Panc1 (cell line): ENCODE measurements at places on chromosomes 6 and 20.

DNA sequence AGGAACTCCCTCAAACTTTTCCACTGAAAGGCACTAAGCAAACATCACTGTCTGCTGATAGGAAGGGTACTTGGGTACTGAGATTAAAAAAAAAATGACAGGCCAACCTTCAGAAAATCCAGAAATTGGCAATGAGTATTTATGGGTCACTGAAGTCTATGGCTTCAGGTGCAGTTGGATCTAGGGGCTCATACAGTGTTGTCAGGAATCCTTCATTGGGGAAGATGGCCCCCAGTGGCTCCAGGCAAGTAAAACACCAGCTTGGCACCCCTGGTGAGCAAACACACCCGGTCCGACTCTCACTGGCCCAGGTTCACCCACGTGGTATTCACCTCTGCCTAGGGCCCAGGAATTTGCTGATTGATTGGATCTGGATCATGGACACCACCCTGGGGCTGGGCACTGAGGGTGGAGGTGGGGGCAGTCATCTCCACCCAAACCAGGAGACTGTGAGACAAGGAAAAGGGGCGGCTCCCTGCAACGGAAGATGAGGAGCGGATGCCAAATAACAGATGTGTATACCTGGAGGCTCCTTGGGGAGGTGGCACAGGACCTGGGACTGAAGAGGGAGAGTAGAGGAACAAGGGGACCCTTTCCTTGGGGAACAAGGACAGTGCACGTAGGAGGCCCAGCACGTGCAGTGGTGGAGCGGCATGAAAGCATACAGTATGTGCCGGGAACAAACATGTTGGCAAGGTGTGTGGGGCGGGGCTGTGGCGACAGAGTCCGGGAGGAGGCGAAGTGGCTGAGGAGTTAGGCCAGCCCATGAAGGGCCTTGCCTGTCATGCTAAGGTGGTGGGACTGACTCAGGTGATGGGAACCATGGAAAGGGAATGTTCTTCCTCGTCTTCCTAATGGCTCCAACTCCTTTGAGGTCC lies 4.7 kb downstream of the SLC2A10 start:
- no peak for DNase-seq

DNA sequence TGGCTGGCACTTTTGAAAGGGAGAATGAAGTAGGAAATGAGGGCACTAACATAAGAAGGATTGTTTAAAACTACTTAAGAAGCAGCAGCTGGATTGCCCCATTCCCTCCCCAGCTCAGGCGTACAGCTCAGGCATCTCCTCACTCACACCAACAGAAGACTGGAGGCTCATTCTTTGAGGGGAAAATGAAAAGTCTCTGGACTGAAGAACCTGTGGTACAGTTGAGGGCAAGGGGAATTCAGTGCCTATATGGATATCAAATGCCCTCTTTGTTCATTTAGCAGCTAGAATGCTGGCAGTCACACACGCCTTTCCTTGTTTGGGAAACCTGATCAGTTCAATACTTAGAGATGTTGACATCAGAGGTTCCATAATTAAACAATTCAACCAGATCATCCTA lies 502.1 kb upstream of the SOX4 start:
- DNase-seq = no peak

GRCh38 chr6:137832110-137832509 lies 34.9 kb upstream of the TNFAIP3 start:
- no peak for DNase-seq

DNA sequence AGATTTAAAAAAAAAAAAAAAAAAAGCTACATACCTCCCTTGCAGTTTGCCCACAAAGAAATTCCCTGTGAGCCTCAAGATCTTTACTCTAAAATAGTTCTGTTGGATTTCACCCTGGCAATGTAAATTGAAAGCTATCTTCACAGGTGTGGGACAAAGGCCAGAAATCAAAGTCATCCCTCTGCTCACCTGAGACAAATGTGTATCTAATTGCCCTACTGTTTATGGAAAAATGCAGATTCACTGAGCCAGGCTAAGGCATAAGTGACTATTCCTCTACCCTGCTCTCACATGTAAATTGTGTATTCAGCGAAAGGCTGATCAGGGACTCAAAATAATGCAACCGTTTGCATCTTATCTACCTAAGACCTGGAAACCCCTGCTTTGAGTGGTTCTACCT lies 98.5 kb upstream of the SHLD1 start:
- DNase-seq = no peak

DNA sequence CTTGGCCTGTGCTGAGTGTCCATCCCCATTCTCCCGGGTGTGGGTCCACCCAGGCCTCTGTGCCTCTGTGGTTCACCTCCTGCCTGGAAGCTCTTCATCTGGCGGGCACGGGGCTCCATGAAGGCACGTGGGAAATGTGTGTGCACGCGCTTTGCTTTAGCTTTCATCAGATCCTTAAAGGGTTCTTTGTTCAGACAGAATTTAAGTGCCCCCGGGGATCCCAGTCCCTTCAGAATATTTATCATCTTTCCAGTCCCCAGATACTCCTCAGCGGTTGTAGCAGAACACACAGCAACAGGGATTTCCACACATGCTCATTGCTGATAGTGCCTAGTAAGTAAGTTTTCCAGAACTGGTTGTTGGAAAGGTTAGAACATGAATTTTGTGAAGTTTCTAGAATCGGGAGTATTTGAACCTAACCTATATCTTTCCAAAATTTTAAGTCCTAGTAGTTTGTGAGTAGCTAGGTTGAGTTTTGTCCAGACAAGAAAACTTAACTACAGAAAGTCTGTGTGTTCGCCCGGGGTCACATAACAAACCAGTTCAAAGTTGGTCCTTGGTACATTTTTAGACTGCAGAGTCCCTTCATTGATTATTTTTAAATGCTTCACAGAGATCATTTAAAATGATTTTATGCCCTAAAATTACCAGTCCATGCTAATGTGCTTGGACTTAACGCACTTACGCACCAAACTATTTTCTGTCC lies 67.7 kb downstream of the RPP40 start:
- DNase-seq = no peak

DNA sequence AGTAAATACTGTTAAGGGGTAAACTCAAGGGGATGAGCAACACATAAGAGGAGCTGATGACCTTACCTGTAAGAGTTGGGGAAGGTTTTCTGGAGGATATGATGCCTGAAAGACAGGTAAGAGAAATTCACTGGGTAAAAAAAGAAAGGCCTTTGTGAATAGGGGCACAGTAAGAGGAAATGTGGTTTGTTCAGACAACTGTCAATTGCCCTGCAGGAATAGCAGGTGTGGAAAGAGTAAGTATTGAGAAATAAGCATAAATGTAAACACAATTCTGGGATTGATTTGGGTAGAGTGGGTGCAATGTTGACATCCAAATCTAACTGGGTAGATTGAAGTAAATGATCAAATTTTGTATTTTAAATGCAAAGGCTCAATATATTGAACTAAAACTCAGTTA lies 670.0 kb downstream of the DHX35 start:
- DNase-seq = no peak

DNA sequence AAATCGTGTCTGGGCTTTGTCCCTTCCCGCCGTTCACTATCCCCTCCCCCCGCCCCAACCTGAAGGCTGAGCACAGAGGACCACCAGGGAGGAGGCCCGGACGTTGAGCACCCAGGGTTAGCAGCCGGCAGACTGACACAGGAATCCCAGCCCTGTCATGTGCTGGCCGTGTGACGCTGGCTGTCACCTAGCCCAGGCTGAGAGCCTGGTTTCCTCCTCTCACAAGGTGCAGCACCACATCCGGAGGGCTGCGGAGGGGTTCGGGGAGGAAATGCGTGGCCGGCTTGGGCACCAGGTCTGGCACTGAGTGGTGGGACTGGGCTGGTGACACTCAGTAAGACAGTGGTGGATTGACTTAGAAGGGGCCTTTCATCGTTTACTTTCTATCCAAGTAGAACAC lies 4.6 kb upstream of the LSM14B start:
- DNase-seq = no peak

GRCh38 chr6:43850314-43851203 lies 80.5 kb downstream of the VEGFA start:
- no peak for DNase-seq

- no peak for DNase-seq
These were observed 303.6 kb upstream of the FERMT1 start for GRCh38 chr20:6426287-6426891.

GRCh38 chr6:408599-409102 lies 17.1 kb downstream of the IRF4 start:
- DNase-seq = no peak

DNA sequence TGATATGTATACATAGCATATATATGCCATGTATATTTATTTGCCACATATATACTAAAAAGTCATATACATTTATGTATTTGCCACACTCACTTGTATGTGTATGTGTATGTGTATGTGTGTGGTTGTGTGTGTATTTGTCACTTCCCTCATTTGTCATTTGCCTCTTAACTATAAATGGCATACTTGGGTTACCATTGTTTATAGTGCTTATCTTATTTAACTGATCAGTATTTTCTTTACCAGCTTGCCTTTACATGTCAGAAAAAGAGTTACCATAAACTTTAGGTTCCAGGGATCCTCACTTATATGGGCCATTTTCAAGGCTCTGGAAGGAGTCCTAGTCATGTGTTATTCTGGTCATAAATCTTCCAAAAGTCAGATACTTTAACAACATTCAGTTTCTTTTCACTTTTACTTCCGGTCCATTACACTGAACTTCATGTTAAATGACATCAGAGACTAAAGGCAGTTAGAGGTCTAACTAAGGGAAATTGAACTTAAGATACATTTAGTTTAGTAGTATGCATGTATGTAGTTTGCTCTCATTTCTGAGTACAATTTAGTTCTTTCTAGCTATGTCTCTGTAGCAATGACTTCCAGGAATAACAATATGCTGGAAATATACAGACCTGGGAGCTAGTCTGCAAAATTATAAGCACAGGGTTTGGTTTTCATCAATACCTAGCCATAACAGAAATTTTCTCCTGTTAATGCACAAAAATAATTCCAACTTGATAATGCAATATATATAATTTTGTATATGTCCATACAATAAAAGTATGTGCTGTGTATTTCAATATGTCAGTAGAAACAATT lies 33.7 kb upstream of the HIVEP1 start:
- DNase-seq = no peak

GRCh38 chr6:166258854-166259276 lies 49.3 kb downstream of the PRR18 start:
- DNase-seq = no peak

DNA sequence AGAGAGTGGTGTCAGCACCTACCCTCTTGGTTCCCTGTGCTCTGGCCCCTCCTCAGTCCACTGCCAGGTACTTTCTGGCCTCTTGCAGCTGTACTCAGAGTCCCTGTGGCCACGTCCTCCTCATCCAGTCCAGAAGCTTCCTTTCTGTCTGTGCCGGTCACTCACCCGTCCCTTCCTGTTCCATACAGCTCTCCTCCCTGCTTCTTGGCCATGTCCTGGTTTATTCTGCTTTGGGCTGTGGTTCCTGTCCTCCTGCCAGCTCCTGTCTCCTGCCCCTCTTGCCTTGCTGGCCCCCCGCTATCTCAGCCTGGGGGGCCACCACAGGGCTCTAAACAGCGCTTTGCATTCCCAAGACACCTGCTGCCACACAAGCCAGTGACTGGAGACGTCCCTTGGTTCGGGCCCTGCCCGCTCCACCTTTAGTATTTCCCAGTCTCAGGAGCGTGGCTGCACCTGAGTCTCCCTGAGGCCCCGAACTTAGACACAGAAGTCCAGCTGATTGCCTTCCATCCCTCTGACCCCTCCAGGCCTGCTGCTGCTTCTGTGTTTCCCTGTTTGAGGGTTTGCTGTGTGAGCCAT lies 15.5 kb upstream of the RBM38 start:
- no peak for DNase-seq

GRCh38 chr6:31399589-31400466 lies 3.6 kb upstream of the MICA start:
- peak; percentile 75 for DNase-seq

DNA sequence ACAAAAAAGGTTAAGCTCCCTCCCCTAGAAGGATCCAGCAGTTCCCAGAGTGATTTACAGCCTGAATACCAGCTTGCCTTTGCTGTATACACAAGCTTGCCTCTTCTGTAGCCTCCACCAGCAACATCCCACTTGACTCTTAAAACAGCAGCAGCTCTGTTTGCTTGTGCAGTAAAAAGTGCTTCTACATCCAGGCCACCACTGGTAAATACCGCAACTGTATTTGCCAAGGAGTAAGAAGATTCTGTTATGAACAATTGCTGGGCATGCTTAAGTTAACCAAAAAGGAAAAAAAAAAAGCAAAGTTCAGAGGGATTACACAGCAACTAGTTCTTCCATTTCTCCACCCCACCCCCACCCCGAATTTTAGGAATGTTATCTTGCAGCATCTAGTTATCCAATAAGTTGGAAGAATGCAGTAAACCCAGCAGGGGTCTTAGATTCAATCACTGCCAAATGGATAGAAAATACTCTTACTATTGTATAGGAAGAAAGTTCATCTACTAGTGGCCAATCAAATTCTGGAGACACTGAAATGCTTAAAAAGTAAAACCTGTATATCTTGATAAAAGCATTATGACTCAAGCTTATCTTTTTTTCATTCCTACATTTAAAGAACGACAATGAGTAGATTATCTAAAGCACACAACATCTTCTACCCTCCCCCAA lies 4.8 kb downstream of the SALL4 start:
- DNase-seq = no peak

DNA sequence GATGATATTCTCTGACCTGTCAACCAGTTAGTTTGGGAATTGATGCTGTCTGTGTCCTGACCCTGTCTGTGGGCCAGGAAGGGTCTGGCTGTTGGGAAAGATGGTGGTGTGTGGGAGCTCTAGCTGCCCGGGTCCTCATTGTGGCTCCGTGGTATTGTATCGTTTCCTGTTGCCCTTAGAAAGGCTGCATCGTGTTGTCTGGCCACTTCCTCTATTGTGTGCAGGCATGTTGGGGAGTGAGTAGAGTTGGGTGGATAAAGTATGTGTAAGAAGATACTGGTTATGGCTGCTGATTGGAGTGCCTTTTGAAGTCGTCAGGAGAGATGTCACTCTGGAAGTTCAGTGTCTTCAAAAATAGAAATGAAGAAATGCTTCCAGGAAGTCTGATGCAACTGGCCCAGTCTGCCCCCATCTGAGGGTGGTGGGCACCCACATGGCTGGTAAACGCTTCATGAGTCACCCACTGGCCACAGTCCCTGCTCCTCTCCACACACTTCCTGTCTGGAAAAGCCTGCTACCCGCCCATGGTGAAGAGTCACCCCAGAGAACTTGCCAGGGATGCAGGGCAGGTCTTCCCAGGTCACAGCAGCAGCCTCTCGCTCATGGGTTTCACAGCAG lies 27.9 kb downstream of the PPARD start:
- no peak for DNase-seq

GRCh38 chr6:170292407-170293158 lies 1.7 kb upstream of the DLL1 start:
- no peak for DNase-seq

DNA sequence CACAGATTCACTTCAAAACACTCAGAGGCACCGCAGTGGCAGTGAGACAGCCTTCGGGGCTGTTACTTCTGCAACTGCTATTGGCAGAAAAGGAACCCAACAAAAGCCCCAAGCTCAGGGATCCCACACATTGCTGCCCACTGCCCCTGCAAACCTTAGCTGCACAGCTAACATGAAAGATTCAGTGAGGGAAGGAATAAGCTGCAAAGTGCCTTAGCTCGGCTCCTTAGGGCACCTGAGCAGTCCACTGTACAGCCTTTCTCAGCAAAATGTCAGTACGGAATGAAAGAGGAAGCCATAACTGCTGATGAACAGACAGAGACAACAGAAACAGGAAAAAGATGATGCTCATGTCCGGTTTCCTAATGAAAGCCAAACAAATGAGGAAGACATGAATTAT lies 179.7 kb upstream of the SHLD1 start:
- DNase-seq = no peak

GRCh38 chr20:13261460-13262301 lies 40.6 kb downstream of the ISM1 start:
- peak; percentile 22 for DNase-seq
